ENCODE measurements at places on chromosomes 12 and 14. TPM values are rescaled to one million over a fixed set of nuclear protein-coding genes. Genes with fewer than 3 reads are reported as not detected.

The OAS1 gene
- total RNA-seq = 48.4 TPM

The MYH6 gene
- total RNA-seq = not detected

The DPPA3 gene
- not detected for total RNA-seq

The POU6F1 gene
- total RNA-seq = 19.8 TPM

The FRMD6 gene
- 112 TPM for total RNA-seq

The OAS3 gene
- 33.4 TPM for total RNA-seq

The SIX1 gene
- total RNA-seq = 1.7 TPM

The TCL1B gene
- total RNA-seq = not detected

The RTN1 gene
- 5.2 TPM for total RNA-seq

The AKAP5 gene
- total RNA-seq = 0.96 TPM

The ABCC9 gene
- 22.1 TPM for total RNA-seq

The RNASE9 gene
- not detected for total RNA-seq

The NOVA1 gene
- total RNA-seq = 18.9 TPM

The TSPAN19 gene
- not detected for total RNA-seq

The NEUROD4 gene
- total RNA-seq = not detected

The PRPH gene
- 1.7 TPM for total RNA-seq

The TMTC2 gene
- 41.3 TPM for total RNA-seq

The KRT73 gene
- not detected for total RNA-seq

The ART4 gene
- total RNA-seq = 1.5 TPM

The TAC3 gene
- not detected for total RNA-seq

The HELB gene
- 7.0 TPM for total RNA-seq

The KRT77 gene
- not detected for total RNA-seq

The RAD9B gene
- 0.57 TPM for total RNA-seq

The REM2 gene
- 0.18 TPM for total RNA-seq

The DEGS2 gene
- total RNA-seq = 59.9 TPM

The PCED1B gene
- total RNA-seq = 22.1 TPM

The CCDC38 gene
- not detected for total RNA-seq

The SRRM4 gene
- not detected for total RNA-seq

The KLRC2 gene
- total RNA-seq = 3.1 TPM

The OR11H12 gene
- total RNA-seq = not detected

The GZMB gene
- 0.94 TPM for total RNA-seq

The TAS2R8 gene
- not detected for total RNA-seq

The PRH2 gene
- not detected for total RNA-seq

The PRB2 gene
- not detected for total RNA-seq

The BEGAIN gene
- total RNA-seq = 4.2 TPM

The HOXC10 gene
- 8.5 TPM for total RNA-seq

The ZC2HC1C gene
- 3.0 TPM for total RNA-seq

The FOXN4 gene
- not detected for total RNA-seq

The RTRAF gene
- total RNA-seq = 152 TPM

The BAG5 gene
- total RNA-seq = 36.8 TPM

The EPS8 gene
- 155 TPM for total RNA-seq

Data from ureter (tissue), 1 donor.